ENCODE measurements at places on chromosomes 2 and 18.

DNA sequence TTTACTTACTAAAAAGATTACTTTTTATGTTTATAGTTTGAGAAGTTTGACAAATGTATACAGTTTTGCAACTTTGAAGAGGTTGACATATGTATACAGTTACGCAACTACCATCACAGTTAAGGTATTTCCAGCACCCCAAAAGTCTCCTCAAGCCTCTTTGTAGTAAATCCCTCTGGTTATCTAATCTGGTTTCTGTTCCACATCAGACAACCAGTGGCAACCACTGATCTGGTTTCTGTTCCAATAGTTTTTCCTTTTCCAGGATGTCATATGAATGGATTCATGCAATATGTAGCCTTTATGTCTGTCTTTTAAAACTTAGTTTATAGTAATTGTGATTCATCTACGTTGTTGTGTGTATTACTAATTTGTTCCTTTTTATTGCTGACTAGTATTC, 23.5 kb downstream of the IFIH1 start:
- no peak for DNase-seq

- no peak for DNase-seq
Observed at GRCh38 chr2:187942876-187943275, 348.8 kb upstream of the GULP1 start.

DNA sequence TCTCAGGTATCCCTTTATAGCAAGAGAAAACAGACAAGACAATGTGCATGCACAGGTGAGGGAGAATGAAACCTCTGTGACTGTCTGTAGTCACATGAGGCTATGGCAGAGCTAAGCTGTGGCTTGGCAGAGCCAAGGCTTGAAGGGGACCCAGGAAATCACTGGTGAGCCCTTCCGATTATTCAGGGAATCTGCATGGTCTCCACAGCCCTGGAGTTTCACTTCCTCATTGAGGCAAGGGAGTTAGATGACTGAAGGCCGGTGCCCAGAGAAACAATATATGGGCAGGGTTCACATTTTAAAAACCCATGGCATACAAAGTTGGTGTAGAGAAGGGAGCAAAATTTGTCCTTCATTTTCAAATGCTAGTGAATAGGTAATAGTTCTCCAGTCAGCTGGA, 144.4 kb upstream of the REV1 start:
- no peak for DNase-seq

GRCh38 chr2:180644709-180645108, 335.7 kb upstream of the UBE2E3 start:
- no peak for DNase-seq

DNA sequence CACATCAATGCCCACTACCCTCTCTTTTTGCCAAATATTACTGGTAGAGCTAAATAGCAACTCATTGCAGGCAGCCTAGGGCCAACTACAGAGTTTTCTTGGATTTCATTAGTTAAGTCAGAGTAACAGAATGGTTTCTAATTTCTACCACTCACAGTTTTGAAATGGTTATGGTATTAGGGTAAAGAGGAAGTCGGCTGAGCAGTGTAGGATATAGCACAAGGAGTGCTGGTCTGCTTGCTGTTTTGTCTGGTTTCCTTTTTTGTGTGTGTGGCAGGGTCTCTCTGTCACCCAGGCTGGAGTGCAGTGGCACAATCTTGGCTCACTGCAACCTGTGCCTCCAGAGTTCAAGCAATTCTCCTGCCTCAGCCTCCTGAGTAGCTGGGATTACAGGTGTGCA, 289.2 kb upstream of the CCDC68 start:
- DNase-seq, result no peak

- no peak for DNase-seq
Observed at GRCh38 chr18:49162226-49162864, 211.6 kb upstream of the SMAD7 start.

- no peak for DNase-seq
Observed at GRCh38 chr2:230902180-230902899, 22.7 kb downstream of the GPR55 start.

- DNase-seq, result no peak
Observed at GRCh38 chr2:107635883-107636282, 190.8 kb upstream of the RGPD4 start.

DNA sequence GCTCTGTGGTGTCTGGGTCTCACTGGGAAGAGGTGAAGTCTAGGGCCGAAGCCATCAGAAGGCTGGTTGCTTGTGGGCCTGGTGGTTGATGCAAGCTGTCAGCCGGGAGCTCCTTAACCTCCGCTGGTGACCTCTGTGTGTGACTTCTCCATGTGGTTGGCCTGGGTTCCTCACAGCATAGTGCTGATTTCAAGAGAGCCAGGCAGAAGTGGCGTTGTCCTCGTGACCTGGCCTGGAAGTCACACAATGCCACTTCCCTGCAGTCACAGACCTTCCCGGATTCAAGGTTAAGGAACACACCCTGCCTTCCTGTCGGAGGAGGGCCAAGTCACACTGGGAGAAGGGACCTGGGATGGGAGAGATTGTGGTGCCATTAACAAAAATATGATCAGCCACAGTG, 303.7 kb upstream of the HS6ST1 start:
- DNase-seq, result no peak

- DNase-seq, result no peak
Observed at GRCh38 chr2:201969938-201970785, 63.5 kb upstream of the FZD7 start.

DNA sequence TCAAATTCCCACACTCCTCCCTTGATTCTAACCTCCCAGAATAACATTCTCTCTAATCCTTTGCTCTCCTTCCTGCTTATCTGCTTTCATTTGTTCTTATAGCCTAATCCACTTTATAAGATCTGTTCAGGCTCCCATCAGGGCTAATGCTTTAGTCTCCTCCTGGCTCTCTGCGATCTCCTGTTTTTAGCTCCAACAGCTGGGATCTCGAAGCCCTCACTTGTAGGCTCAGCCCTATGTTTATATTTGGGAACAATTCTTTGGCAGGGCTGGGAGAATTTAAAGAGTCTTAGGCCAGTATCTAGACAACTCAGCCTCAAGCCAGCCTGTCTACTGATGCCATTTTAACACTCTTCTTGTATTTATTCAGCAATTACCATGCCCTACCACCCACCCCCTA, 27.2 kb upstream of the RAPH1 start:
- DNase-seq, result no peak

DNA sequence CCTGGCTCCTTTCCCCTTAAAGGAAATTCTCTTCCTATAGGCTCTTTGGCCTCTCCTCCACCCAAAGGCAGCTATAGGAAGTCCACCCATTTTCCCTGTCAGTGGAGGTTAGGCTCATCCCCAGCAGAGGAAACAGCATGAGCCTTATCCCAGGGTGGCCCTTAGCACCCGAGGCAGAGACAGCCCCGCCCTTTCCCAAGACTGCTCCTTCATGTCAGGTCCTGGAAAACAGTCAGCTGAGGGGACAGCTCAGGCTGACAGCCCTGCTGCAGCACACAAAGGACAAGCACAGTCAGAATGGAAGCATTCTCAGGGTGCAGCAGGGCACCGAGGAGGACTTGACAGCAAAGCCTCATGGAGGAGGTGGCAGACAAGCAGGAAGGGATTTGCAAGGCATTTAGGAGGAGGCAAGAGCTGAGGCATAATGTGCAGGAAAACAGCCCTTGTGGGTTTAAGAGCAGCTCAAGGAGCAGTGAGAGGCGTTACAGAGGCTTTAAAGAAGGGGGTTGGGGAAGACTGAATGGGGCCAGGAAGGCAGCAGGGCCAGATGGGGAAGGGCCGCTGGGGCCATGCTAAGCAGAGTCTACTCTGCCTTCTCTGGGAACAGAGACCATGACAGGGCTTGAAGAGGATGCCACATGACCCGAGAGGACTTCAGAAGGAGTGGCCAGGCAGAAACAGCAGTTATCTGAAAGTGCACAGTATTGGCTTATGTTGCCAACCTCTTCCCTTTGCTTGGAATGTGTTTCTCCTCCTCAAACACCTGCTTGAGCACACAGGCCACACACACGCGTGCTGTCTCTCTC, 216.6 kb downstream of the SH3BP4 start:
- no peak for DNase-seq

DNA sequence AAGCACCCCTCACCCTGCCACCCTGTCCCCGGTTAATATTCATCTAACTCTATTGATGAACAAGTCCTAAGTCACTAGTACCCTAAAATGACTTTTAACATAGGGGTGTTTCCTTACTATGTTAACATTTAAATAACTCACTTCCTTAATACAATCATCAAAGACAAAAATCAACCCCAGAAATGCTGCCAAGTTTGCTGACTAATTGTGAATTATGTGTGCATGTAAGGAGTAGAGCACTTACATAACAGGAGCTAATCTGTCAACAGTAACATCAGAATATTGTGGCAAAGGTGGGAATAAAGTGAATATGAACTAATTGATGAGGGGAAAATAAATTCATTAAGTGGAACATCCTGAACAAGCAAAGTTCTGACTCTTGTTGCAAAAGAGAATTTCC, 81.4 kb upstream of the ERBB4 start:
- no peak for DNase-seq

GRCh38 chr2:157784169-157784822, 91.8 kb downstream of the ACVR1 start:
- DNase-seq, result no peak
